ENCODE measurements at places on chromosomes 7 and 10.

GRCh38 chr10:113775686-113776294 lies 24.3 kb downstream of the PLEKHS1 start:
- no peak for DNase-seq

DNA sequence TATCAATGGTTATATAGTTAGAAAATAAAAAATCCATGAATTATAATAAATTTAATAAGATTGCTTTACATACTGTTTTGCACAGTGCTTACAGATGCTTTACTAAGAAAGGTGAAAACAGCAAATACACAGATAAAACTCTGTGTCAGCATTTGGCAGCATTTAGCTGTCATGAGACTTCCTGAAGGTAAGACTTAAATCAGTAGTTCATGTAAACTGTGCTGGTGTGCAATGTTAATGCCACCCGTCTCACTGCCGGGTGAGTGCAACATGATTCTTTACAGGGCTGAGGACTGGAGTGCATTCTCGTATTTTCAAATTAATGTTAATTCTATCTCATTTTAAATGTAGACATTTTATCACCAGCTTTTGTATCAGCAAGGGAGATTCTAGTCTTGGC lies 326.2 kb upstream of the POT1 start:
- no peak for DNase-seq

GRCh38 chr7:52781250-52781649 lies 254.2 kb upstream of the POM121L12 start:
- DNase-seq: no peak

DNA sequence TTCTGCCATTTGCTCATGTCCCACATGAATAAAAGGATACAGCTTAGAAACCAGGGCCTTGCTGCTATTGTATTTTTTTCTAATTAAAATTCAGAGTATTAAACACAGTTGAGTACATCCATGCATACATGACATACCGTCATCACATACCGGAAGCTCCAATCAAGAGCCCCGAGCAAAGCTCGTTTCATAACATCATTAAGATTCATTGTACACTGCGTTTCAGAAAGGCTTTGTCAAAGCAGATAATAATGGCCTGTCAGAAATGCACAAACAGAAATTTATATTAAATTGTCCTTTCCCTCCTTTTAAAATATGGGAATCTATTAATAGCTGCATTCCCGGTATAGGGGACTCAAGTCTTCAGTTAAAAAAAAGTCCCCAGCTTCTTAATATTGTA lies 103.4 kb downstream of the PRTFDC1 start:
- no peak for DNase-seq

GRCh38 chr7:106609416-106609815 lies 51.5 kb downstream of the CCDC71L start:
- no peak for DNase-seq

DNA sequence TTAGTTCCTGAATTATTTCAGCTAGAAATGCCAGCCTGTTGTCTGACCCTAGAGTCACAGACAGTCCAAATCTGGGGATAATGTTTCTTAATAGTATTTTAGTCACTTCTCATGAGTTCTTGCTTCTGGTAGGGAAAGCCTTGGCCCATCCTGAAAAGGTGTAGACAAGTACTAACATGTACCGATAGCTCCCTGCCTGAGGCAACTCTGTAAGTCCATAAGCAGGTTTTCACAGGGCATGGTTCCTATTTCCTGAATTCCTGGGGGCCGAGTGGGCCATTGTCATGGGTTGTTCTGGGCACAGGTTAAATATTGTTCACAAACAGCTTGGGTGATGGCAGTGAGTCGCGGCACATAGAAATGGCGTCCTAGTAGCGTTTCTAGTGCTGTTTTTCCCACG lies 3.1 kb upstream of the ZNF117 start:
- no peak for DNase-seq

DNA sequence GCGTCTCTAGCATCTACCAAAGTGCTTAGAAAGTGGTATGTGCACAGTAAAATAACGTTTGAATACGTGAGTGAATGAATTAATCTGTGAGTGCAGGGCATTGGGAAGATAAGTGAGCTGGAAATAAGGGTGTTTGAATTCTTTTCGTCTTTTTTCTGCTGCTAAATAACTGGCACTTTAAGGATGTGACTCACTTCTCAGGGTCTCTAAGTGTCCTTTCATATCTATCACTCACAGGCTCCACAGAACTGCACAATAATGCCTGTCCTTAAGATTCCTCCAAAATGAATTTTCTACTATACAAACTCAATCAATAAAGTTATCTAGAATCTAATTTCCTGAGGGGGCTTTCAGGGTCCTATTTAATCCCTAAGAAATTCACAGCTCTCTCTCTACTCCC lies 3.2 kb upstream of the DGKB start:
- no peak for DNase-seq

GRCh38 chr10:117635826-117636225 lies 93.3 kb downstream of the EMX2 start:
- no peak for DNase-seq

DNA sequence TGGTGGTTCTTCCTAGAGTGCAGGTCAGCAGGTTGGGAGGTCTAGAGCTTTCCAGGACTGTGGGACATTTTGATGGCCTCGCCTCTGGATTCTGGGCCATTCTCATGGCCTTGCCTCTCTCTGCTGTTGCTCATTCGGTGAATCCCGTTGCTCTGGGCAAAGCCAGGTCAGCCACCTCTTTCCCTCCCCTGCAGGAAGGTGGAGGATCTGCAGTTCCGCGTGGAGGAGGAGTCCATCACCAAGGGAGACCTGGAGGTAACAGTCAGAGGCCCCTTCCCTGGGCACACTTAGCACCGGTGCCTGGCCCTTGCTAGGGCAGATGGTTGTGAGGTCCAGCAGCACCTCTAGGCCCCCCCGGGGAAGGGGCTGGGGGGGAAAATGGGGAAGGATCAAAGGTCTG lies 74.9 kb downstream of the CLIP2 start:
- DNase-seq: no peak

GRCh38 chr7:1531263-1531978 lies 919 bp downstream of the MAFK start:
- DNase-seq: no peak

DNA sequence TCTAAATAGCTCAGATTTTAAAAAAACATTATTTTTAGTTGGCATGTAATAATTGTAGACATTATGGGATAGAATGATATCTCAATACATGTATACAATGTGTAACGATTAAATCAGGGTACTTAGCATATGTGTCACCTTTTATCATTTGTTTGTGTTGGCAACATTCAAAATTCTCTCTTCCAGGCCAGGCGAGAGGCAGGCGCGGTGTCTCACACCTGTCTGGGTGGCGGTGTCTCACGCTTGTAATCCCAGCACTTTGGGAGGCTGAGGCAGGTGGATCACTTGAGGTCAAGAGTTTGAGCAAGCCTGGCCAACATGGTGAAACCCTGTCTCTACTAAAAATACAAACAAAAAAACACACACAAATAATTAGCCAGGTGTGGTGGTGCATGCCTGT lies 151.7 kb downstream of the RTKN2 start:
- peak; percentile 8 for DNase-seq

- no peak for DNase-seq
Observed at GRCh38 chr7:22601408-22601807, 101.4 kb upstream of the STEAP1B start.

DNA sequence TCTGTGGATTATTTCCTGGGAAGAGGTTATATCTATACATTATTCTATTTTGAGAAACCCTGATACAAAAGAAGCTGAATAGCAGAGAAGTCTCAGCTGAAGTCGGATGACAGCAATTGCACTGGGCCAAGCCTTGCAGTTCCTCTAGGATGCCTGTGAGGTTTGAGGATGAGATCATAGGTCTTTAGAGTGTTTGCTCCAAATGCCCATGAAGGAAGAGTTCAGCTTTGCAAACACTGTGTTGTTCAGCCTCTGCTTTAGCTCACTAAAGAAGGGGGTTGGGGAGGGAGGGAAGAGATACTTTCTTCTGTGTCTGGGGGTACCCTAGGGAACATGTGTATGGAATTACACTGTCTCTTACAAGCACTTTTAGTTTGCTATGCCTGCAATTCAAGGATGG lies 282.5 kb upstream of the NRP1 start:
- DNase-seq: no peak

- DNase-seq: no peak
Observed at GRCh38 chr10:128016423-128017060, 109.6 kb downstream of the PTPRE start.

GRCh38 chr7:78510580-78511188 lies 712.1 kb downstream of the PHTF2 start:
- peak; percentile 37 for DNase-seq

DNA sequence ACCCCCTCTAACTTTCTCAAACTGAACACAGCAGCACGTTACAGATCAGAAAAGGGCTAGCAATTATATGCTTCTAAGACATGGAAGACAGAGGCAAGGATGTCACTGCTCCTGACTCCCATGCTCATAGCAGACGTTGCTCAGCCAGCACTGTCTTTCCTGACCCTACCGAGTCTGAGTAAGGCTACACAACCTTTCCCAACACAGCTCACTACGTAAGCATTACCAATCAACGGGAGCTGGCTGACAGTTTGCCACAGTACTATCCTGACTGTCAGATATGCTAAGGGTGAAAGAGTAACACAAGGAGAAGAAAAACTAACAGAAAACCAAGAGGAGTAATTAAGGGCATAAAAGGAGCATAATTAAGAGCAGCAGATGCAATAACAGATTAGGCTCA lies 171.2 kb downstream of the CHCHD3 start:
- no peak for DNase-seq

DNA sequence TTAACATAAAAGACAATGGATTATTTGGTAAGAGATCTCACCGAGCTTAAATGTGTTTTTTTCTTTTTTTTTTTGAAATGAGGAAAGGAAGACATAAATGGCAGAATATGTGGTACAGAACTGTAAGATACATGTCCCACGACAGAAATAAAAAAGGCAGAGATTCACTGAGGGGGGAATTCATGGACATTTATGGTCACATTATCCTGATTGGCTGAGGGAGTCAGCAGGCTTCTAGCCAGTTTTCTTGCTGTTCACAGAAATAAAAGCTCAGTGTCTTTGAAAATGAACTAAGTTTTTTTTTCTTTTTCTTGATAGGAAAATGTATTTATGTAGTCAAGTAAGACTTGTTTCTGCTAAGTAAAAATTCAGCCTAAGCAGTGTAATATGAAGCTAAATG lies 8.2 kb upstream of the FAS start:
- no peak for DNase-seq

- no peak for DNase-seq
Observed at GRCh38 chr7:47540387-47541350, 41.2 kb downstream of the TNS3 start.

GRCh38 chr10:75091146-75091545 lies 20.3 kb upstream of the SAMD8 start:
- no peak for DNase-seq

GRCh38 chr10:71679425-71679824 lies 40.2 kb downstream of the C10orf105 start:
- no peak for DNase-seq

- DNase-seq: no peak
Observed at GRCh38 chr10:11830836-11831519, 7.8 kb downstream of the PROSER2 start.

Measured in NCI-H1105 (cell line).